Foreskin melanocyte (primary cell): ENCODE measurements at places on chromosomes 6 and 20.

GRCh38 chr6:45415315-45415714 is 37.6 kb upstream of the SUPT3H start:
- no peak for DNase-seq

DNA sequence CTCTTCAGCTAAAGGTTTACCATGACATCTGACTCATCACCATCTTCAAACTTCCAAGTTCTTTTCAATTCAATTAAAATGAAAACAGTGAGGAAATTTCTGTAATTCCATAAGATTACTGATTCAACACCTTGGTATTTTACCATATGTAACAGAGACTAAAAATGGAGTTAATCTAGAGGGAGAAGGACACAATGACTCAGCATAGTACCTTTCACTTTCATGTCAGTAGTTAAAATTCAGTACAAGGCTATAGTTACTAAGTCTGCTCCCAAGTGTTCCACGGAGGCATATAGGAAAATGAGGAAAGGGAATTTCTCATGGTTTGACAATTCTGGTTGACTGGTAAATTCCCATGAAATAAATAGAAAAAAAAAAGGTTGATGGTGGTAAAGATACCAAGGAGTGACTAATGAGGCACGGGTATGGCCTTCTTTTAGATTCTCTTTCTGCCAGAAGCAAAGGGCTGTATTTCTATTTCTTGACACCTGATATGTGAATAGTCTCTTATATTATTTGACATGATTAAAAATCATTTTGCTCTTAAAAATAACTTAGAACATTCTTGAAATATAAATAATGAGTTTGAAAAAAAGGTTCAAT is 526.7 kb upstream of the ADGRB3 start:
- no peak for DNase-seq

DNA sequence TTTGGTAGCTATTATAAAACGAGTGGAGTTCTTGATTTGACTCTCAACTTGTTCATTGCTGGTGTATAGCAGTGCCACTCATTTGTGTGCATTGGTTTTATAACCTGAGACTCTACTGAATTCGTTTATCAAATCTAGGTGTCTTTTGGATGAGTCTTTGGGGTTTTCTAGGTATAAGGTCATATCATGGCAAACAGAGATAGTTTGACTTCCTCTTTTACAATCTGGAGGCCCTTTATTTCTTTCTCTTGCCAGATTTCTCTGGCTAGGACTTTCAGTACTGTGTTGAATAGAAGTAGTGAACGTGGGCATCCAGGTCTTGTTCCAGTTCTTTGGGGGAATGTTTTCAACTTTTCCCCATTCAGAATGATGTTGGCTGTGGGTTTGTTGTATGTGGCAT is 38.8 kb downstream of the SUMO4 start:
- DNase-seq = no peak

DNA sequence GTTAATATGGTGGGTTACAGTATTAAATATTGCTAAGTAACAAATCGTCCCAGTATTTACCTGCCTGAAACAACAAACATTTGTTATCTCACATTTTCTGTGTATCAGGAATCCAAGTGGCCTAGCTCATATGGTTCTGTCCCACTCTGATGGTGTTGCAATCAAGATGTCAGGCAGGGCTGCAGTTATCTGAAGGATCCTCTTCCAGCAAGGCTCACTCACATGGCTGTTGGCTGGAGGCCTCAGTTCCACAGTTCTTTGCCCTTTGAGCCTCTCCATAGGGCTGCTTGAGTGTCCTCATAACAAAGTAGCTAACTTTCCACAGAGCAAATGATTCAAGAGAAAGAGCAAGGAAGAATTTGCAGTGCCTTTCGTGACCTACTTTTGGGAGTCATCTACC is 17.7 kb downstream of the RAB22A start:
- DNase-seq = no peak

DNA sequence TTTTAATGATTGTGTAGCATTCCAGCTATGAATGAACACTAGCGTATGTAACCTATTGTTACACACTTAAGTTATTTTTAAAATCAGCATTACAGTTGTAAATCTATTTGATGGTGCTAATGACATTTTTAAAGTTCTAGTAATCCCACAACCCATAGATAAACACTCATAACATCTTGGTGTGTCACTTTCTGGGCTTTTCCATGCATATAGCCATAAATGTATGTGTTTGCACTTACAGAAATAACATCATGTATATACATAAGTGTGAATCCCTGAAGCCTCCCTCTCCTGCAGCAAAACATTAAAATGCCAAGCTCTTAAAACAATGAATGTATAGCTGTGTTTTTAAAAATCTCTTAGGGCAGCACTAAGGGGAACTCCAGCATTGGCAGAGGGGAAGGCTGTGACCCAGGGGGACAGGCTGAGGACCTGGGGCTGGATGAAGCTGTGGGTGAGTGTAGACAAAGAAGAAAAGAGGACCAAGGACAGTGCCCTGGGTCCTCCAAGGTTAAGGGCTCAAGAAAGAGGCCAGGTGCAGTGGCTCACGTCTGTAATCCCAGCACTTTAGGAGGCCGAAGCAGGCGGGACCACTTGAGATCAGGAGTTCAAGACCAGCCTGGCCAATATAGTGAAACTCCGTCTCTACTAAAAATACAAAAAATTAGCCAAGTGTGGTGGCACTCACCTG is 929 bp upstream of the CENPB start:
- no peak for DNase-seq

- DNase-seq = no peak
Measured at GRCh38 chr6:39430446-39430845, 107.9 kb upstream of the KCNK16 start.

GRCh38 chr6:138885156-138885819 is 89.4 kb downstream of the ECT2L start:
- no peak for DNase-seq

DNA sequence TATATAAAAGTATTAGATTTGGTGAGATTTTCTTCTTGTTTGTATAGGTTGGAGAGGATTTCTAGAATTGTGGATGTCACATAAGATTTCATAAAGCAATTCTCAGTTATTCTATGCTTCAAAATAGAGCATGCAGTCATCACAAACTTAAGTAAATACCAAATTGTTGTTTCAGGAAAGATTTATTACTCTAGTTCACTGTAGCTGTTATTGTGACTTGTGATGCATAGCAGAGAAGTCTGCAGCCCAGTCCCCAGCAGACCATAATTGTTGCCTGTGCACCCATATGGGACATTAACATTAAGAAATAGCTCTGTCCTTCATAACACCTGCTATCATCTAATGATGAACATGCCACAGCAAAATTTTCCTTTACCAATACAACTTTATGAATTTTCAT is 228.0 kb upstream of the FAM83B start:
- DNase-seq = no peak

DNA sequence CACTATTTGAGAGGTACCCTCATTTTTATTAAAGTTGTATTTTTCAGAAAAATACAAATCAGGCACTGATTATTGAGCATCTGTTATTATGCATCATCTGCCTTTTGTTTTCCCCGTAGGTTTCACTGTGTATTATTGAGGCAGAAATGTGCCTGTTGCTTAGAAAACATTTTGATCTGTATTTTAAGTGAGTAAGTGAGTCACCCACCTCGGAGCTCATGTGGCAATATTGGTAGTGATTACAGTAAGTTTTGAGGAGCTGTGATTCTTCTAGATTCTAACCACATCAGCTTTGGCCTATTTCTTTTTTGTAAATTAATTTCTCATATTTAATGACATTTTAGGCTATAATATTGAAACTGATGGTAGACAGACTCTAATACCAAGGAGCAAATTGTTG is 59.6 kb upstream of the LAMP5 start:
- no peak for DNase-seq
